ENCODE measurements at places on chromosomes 16 and 17. TPM values are rescaled to one million over a fixed set of nuclear protein-coding genes. Genes with fewer than 3 reads are reported as not detected.

The KRTAP2-3 gene
- not detected for total RNA-seq

The SLFN14 gene
- total RNA-seq = not detected

The TMEM235 gene
- 9.7 TPM for total RNA-seq

The AOC3 gene
- 3.2 TPM for total RNA-seq

DNA sequence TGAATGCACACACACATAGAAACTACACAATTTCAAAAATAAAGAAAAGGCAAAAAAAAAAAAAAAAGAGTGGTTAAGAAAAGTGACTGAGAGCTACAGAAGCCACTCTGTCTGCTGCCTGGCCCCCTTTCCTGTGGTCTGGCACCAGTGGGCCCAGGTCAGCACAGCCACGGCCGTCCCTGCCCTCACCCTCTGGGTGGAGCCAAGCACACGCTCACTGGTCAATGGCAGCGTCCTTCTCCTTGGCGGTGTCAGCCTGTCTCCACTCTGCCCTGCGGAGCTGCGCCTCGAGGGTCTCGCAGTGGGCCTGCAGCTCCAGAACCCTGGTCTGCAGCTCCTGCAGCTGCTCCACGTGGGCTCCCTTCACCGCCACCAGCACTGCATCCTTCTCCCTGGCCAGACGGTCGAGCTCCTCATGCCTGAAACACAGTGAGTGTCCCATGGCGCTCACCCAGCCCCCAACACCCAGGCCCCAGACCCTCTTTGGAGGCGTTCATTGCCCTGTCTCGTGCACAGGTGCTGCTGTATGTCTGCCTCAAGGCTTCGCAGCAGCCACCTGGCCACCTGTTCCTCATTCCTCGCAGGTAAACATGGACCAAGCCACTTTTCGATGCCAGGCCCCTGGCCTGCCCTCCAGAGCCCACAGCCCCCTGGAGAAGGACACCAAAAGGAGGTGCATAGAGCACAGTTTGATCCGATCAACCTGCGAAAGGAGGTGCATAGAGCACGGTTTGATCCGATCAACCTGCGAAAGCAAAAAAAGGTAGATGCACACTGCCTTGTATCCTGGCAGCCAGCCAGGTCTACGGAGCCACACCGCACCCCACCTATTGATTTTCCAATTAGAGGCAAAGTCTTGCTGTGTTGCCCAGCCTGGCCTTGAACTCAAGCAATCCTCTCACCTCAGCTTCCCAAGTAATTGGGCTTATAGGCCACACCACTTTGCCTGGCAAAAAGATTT, 24.4 kb downstream of the CCDC57 start:
- no peak for DNase-seq

DNA sequence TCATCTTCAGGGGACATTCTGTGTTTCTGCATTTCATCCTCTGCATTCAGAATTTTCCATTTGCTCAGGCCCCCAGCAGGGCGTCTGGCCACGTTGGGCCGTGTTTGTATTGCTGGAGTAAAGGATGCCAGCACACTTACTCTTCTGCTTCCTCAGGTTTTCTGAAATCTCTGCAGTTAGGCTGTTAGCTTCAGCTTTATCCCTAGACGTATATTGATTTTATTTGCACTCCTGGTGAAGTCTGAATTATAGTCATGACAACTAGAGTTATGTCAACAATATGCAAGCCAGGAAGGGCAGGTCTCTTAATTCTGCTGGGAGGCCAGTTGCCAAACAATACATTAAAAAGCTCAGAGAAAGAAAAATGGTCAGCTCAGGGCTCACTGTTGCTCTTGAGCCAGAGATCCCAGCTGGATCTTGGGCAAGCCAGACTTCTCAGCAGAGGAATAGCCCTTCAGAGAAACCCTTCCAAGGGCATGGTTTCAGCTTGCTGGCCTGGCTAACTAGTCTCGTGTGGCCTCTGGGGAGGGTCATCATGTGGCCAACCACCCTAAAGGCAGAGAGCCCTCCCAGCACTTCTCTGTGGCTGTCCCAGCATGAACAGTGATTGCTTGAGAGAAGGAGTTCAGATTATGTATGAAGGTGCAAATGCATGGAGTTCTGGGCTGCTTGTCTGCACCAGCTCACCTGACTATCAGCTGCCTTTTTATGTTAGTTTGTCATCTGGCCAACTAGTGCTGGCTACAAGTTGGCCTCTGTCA, 110.2 kb upstream of the CACNG5 start:
- no peak for DNase-seq

GRCh38 chr17:67281743-67282142, 36.7 kb upstream of the HELZ start:
- DNase-seq = no peak

- no peak for DNase-seq
These were observed 158.6 kb upstream of the CDH8 start for GRCh38 chr16:62194828-62195227.

DNA sequence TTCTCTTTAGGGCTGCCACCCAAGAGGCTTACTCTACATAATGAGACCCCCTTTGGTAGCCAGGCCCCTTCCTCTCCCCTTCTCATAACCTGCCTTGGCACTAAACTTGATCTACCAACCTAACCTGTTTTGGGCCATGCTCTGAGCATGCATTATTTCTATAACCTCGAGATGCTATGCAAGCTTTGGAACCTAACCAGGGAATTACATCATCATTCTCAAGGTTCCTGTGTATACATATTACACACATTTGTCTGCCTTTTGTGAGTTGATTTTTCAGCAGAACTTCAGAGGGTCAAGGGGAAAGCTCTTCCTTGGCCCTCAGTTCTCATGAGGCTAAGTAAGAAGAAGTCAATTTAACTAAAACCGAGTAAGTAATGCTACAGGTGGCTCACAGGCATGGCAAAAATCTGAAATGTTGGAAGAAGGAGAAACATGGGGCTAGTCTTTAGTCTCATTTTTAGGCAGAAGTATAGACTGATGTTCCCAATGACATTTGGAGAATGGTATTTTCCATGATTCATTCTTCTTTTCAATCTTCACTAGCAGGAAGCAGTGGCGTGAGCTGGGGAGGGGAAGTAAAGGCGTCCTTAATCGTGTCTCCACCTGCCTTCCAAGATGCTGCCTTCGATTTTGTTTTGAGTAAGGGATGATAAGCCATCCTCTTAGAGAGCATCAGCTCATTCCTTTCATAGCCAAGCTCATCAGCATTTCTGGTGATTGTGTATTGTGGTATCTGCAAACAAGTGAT, 308.4 kb downstream of the ABCC12 start:
- no peak for DNase-seq

The G6PC3 gene
- total RNA-seq = 44.0 TPM

- DNase-seq = no peak
These were observed 20.7 kb downstream of the STAT5B start for GRCh38 chr17:42255445-42255844.

The PVALEF gene
- not detected for total RNA-seq

The UQCRC2 gene
- total RNA-seq = 351 TPM

GRCh38 chr17:1255041-1255440, 15.2 kb upstream of the BHLHA9 start:
- no peak for DNase-seq

The TXNDC17 gene
- total RNA-seq = 17.7 TPM

DNA sequence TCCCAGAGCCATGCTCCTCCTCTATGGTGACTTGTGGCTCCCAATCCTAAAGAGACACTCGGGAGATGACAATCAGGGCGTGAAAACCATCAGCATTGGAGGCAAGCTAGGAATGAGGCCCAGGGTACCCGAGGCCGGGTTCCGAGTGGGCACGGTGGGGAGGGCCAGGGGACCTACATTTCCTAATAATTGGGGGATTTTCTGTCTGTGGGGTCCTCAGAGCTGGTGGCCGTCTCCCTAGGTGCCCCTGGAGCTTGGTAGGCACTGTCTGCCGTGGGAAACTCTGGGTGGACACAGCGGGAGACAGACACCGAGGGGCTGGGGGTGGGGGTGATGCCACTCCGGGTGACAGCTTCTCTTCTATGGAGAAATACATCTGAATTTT, 312.5 kb upstream of the TNRC6C start:
- no peak for DNase-seq

GRCh38 chr16:49641250-49641649, 214.7 kb downstream of the ZNF423 start:
- no peak for DNase-seq

DNA sequence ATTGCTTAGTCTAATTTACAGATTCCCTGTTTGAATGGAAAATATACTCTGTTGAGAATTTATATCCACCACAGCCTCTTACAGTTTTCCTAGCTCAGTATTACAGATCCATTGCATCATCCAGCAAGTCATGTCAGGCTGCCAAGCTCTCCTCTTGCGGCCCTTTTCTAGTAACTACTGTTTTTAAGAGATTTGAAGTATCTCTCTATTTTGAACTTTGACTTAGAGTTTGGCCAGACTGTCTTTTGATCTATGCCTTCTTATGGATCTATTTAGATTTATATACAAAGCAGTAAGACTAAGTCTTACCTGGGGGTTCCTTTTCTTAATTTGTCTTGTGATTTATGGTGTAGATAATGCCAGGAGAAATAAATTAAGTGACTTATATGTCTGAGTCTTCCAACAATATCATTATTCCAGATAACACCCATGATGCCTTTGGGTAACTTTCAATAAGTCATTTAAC, 53.1 kb upstream of the ABCC11 start:
- no peak for DNase-seq

The NOG gene
- total RNA-seq = 2.8 TPM

The SMTNL2 gene
- 0.88 TPM for total RNA-seq

DNA sequence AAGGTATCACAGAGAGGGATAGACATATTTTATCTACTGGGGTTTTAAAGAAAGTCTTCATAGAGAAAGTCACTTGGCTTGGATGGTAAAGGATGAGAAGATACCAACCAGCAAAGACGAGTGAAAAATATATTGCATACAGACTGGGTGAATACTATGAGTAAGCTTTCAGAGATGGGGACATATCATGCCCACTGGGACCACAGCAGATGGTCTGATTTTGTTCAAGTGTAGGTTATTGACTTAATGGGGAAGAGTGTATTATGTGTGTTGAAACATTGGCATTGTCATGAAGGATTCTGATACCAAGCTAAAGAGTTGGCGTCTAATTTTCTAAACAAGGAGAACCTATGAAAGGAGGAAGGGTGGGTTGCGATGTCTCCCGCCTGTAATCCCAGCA, 13.8 kb upstream of the MMD start:
- DNase-seq = no peak

DNA sequence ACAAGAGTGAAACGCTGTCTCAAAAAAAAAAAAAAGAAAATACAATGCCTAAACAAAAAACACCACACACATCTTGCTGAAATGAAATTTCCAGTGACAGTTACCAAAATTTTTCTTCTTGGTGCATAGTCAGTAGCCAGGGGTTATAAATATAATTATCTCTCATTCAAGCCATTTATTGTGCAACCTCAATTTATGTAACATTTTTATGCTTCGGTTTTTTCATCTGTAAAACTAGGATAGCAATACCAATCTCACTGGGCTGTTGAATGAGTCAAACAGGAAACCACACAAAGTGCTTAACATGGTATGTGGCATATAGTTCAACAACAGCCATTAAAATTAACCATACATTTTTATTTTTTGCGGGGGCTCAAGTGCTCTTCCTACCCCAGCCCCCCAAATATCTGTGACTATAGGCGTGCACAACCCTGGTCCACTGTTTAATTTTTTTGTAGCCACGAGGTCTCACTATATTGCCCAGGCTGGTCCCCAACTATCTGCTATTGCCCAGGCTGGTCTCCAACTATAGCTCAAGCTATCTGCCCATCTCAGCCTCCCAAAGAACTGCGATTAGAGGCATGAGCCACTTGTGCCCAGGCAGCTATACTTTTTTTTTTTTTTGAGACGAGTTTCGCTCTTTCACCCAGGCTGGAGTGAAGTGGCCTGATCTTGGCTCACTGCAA, 2.6 kb downstream of the COG4 start:
- no peak for DNase-seq

DNA sequence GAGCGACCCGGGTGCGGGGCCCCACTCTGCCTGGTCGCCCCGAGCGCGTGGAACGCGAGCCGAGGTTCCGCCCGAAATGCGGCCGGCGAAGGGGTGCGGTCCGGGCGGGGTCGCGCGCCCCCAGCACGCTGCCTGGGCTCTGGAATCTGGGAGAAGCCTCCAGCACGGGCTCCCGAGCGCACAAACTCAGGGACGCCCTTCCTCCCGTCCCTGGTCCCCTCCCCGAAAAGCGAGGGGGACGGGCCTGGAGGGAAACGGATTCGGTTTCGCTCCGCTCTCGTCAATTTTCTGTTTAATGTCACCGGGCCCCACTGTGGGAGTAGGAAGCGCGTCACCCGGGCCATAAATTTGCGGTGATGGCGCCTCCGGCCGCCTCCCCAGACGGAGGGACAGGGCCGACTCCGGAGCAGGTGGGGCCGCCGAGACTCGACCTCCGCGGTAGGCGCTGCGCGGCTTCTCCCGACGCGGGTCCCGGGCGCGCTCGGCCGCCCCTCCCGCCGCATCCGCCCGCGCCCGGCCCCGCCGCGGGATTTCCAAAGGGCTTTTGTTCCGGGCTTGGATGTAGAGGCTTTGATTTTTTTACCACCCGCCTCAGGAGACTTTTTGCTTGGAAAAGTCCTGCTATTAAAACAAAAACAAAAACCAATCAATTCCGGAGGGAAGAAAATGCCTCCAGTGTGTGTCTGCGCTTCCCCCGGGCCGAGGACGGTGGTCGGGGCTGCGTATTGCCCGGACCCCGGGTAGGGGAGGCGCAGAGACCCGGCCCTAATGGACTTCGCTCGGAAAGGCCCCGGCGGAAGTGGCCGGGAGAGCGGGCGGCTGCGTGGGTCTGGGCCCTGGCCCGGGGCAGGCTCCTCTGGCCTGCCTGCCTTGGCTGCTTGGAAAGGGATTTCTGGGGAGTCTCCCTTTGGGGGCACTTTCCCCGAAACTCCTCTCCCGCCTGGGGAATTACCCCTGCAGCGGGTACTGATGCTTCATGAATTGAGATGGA, 7.9 kb upstream of the BAHCC1 start:
- no peak for DNase-seq

DNA sequence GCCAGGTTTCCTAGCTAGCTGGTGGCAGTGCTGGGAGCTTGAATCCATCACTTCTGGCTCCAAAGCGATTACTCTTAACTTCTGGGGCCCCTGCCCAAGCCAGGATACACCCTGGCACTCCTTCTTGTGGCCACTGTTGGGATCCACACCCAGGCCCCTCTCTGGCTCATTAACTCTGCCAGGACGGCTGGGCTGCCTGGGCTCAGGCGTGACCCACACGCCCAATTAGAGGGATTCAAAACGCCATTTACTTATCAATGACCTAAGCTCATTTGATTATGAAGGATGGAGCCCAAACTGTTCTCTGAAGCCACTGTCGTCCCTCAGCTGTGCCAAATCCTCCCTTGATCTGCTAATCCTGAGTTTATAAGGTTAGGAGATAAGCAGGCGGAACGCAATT, 79.7 kb upstream of the BRD7 start:
- DNase-seq = no peak

- no peak for DNase-seq
These were observed 552.5 kb upstream of the EEF2KMT start for GRCh38 chr16:5649762-5650743.
